ENCODE measurements at places on chromosomes 5 and 9.

- no peak for DNase-seq
Observed at GRCh38 chr5:160312134-160312959, at the start of gene CCNJL. CCNJL (minus strand) TSS chr5:160312564; CDS start chr5:160311923, 641 bp downstream.

- no peak for DNase-seq
Observed at GRCh38 chr9:123686829-123687192, 243.1 kb downstream of the DENND1A start.

DNA sequence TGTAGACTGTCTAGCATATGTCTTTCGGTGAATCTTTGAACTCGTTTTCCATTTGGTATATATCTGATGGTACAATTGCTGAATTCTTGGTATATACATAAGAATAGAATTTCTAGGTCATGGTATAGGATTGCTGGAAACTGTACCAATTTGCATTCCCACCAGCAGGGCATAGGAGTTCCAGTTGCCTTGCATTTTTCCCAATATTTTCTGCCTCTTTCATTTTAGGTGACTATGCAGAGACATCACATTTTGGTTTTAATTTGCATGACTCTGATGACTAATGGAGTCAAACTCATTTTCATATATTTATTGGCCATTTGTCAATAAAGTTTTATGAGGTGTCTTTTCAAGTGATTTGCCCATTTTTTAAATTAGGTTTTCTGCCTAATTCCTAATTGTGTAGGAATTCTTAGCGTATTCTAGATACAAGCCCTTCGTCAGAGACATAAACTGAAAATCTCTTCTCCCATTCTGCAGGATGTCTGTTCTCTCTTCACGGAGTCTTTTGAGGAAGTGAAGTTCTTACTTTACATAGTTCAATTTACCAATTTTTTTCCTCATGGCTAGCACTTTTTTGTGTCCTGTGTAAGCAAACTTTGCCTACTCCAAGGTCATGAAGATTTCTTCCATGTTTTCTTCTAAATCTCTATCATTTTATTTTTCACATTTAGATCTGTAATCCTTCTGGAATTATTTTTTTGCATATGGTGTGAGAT lies 28.9 kb upstream of the PDCD1LG2 start:
- no peak for DNase-seq

GRCh38 chr9:26311463-26311995 lies 581.1 kb downstream of the CAAP1 start:
- DNase-seq, result no peak

GRCh38 chr9:109143881-109144562 lies 23.0 kb downstream of the FRRS1L start:
- DNase-seq, result no peak

DNA sequence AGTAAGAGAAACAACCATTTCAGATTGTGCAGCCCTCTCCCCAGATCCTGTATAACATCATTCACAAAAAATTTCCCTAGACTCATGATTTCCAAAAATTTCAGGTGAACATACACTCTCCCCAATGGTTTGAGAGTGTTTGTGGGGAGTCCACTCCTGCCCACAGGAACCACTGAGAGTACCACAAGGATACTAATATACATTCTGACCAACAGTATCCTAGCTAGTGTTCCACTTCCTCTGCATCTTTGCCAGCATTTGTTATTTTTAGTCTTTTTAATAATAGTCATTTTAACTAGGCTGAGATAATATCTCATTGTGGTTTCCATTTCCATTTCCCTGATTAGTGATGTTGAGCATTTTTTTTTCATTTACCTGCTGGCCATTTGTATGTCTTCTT lies 155.4 kb downstream of the DTWD2 start:
- no peak for DNase-seq

GRCh38 chr5:127910307-127910956 lies 173.1 kb upstream of the SLC12A2 start:
- no peak for DNase-seq

DNA sequence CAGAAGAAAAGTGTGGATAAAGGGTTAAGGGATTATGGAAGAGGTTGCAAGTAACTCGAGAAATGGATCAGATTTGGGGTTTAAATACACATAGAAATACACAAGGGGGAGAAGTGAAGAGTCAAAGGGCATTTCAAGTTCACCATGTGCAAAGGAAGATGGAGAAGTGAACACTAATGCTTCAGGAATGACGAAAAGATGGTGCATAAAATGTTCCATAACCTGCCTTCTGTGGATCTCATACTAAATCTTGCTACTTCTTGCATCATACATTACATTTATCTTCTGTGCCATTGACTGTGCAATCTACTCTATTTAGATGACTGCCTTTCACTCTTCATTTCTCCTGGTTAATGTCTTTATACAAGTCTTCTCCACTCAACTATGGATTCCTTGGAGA lies 5.7 kb upstream of the SMC2 start:
- DNase-seq, result no peak

DNA sequence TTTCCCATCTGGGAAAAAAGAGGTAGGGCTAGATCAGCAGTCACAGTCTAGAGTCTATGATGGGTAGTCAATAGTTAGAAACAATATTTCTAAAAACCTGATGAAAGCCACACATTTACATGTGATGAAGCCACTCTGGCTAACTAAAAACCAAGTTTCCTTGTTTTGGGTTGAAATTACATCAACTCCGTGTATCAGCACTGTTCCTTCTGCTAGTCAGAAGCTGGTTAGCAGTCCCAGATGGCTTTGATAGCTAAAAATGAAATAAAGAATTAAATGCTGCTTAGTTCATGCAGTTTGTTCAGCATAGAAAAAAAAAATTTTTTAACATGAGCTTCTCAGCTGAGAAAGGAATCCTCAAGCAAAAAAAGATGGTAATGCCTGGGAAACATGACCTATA lies 136.7 kb downstream of the FAM114A2 start:
- no peak for DNase-seq

- DNase-seq, result no peak
Observed at GRCh38 chr9:119836036-119836435, 466.8 kb upstream of the BRINP1 start.

DNA sequence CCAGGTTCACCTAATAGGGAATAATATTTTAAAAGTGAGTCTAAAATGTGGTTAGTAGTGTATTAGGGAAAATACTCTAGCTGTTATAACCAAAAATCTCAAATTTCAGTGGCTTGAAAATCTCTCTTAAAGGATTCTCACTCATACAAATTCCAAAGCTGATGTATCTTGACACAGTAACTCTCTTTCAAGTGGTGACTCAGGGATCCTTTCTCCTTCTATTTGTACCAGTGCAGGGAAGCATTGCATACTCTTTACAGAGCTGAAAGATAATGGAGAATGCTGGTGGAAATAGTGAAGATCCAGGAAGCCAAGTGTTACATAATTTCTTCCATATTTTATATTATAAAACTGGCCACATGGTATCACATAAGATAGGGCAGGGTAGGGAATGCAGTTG lies 560.2 kb upstream of the CDH9 start:
- no peak for DNase-seq

DNA sequence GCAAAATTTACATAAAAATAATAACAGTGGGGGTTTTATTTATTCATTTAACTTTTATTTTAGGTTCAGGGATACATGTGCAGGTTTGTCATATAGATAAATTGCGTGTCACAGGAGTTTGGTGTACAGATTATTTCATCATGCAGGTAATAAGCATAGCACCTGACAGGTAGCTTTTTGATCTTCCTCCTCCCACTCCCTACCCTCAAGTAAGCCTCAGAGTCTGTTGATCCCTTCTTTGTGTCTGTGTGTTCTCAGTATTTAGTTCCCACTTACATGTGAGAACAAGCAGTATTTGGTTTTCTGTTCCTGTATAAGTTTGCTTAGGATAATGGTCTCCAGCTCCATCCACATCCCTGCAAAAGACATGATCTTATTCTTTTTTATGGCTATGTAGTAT lies 240.3 kb downstream of the KIAA0825 start:
- no peak for DNase-seq

DNA sequence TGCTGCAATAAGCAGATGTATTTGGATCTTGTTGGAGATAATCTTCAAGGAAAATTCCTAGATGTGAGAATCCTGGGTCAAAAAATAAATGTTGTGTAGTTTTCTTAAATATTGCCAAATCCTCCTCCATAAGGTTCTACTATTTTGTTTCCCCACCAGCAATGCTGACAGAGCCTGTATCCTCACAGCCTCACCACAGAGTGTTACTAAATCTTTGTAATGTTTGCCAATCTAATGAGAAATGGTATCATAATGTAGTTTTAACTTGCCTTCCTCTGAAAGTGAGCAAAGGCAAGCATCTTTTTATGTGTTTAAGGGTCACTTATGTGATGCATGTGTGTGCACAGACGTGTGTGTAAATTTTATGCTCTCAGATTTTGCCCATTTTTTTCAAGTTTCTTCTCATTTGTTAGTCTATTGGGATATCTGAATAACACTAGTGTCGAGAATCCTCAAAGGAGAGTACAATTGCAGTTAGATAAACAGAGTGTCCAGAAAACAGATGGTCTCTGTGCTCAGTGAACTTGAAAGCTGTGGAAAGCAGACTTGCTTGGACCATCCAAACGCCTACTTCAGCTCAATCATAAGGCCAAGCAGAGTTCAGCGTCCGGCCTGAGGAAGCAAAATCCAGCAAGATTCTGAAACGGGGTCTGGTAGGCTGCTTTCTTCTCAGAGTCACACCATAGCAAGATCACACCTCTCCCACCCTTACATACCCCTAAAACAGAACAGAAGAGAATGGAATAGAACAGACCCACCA lies 35.7 kb upstream of the UGT3A1 start:
- DNase-seq, result no peak

DNA sequence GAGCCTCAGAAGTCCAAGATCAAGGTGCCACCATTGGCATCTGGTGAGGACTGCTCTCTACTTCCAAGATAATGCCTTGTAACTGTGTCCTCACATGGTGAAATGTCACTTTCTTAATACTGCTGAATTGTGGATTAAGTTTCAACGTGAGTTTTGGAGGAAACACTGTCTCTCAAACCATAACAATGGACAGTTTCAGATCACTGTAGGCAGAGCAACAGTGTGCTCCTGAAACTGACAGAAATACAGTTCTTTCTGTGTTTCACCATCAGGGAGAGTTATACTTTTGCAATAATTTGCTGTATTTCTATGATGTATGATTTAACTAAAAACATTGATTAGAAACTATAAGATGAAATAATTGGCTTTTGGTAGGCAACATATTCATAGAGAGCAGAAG lies 1780.5 kb upstream of the CDH6 start:
- DNase-seq, result no peak

DNA sequence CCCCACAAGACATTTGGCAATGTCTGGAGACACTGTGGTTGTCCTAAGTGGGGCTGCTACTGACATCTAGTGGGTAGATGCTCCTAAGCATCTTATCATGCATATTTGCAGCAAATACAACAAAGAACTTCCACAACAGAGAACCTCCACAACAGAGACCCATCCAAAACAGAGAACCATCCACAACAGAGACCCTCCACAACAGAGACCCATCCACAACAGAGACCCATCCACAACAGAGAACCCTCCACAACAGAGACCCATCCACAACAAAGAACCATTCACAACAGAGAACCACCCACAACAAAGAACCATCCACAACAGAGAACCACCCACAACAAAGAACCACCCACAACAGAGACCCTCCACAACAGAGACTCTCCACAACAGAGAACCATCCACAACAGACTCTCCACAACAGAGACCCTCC lies 32.8 kb downstream of the ARPC5L start:
- DNase-seq, result peak; percentile 39

- DNase-seq, result no peak
Observed at GRCh38 chr5:139276426-139276825, 17.1 kb upstream of the MATR3 start.

GRCh38 chr5:172800088-172800551 lies 29.1 kb upstream of the DUSP1 start:
- peak; percentile 85 for DNase-seq

GRCh38 chr5:123094919-123095797 lies 6.1 kb downstream of the PRDM6 start:
- no peak for DNase-seq

DNA sequence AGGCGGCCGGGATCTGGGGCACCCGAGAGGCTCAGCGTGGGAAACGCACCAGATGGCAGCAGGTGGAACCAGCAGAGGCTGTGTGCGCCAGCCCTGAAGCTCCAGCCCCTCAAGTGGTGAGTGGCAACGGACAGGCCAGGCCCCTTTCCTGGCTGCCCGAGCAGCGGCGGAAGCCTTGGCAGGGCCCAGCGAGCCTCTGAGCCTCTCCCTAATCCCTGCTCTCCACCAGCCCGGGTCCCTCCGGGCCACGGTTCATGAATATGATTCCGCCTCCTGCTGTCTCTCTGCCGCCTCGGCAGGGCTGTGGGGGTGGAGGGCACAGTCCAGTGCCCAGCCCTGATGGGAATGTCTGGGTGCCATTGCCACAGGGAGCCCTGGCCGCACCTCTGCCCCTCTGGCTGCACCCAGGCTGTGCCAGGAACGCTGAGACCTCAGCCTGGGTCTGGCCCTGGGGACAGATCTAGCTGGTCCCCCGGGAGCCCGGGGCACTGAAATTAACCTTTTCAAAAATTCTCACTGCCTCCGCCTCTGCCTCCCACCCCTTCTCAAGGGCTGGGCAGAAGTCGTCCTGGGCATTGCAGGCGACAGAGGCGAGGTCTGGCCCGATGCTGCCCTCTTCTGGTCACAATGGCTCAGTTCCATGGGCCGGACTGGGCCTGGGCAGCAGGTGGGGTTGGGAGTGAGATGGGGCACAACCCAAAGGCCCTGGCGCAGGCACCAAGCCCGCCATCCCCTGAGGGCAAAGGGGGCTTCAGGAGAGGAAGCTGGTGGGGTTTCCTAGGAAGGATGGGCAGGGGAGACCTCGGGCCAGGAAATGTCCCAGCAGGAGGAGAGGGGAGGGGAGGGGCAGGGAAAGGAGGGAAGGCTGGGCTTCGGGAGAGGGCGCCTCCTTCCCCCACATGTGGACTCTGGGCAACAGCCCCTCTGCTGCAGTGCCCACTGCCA lies 20.3 kb downstream of the CCDC187 start:
- DNase-seq, result peak; percentile 74

- no peak for DNase-seq
Observed at GRCh38 chr9:110357505-110357904, 19.8 kb upstream of the TXNDC8 start.

GRCh38 chr9:131436376-131436775 lies 42.5 kb downstream of the PRRC2B start:
- DNase-seq, result no peak

- no peak for DNase-seq
Observed at GRCh38 chr5:125088522-125089105, 342.2 kb upstream of the ZNF608 start.

Data from CD4-positive, alpha-beta T cell treated with Interferon gamma for 1 hour (primary cell).